Left renal cortex interstitium (tissue), 4 donors: ENCODE measurements at places on chromosomes 13 and 19.

- no peak for DNase-seq
These were observed 8.2 kb upstream of the PCDH9 start for GRCh38 chr13:67238277-67238859.

GRCh38 chr13:38210928-38211596 is 138.6 kb upstream of the UFM1 start:
- DNase-seq, result no peak

GRCh38 chr19:39671739-39672363 is 16.1 kb downstream of the LGALS16 start:
- DNase-seq, result no peak

- no peak for DNase-seq
These were observed 1.9 kb upstream of the LMTK3 start for GRCh38 chr19:48513289-48514122.

DNA sequence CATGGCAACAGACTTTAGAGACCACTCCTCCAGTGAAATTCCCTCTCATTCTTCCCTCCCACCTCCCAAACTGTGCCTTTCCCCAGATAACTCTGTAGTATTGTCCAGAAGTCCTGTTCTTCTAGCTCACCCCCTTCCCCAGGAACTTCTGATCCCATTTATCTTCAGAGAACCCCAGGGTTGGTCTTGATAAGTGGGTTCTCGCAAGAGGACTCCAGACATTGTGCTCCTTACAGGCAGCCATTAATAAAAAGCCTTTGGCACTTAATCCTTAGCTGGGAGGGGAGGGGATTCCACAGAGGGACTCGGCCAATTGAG is 1.9 kb downstream of the LTBP4 start:
- DNase-seq, result no peak

DNA sequence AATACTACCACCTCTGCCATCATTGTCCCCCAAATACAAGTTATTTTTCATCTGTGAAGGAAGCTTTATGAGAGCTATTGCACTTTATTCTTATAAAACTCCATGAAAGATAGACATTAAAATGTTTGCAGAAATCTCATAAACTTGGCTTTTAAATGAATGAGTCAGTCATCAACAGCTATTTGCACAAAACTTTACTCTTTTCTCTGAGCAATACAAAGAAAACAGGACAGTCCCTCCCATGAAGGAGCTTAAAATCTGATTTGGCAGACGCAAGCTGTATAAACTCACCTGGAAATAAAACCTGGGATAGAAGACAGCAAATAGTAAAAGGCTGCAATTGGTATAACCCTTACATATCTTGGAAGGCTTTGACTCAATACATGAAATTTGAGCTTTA is 16.6 kb upstream of the RCBTB1 start:
- DNase-seq, result no peak

DNA sequence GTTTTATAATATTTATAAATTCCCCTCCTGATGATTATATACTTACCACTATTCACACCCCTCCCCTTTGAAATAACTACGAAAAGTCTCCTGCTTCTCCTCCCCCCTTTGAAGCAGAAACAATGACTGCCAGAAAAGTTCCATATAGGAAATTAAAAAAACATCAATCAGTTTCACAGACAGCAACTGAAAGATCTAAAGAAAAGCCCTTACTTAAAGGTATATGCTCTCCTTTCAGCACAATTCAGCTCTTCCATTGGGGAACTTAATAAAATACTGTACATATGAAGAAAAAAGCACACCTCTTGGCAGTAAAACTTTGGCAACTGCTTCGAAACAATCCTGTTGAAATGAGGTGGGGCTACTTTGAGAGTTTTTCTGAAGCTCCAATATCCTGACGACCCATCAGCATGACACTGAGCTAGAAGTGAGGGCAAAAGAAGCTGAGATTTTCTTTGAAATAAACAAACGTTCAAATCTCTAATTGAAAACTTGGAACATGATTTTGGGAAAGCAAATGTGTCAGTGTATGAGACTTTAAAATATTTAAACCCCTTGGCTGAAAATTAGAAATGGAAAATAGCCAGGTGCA is 147.6 kb upstream of the RXFP2 start:
- no peak for DNase-seq

- no peak for DNase-seq
These were observed 182.4 kb upstream of the UFM1 start for GRCh38 chr13:38167164-38167822.

DNA sequence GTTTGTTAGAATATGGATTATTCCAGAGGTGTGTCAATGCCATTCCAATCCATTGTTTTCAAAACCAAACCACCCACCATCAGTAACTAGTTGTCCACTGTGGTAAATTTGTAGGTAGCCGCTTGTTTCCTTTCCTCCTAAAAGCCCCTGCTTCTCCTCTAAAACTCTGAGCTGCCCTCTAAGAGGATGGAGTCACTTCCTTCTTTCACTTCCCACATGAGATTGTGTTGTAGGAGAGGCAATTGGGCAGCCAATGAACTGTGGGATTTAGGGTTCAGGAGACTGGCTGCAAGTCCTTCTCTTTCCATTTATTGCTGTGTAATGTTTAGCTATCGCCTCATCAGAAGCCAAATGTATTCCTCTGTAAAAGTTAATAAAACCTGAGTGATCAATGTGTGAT is 49.9 kb upstream of the RFXAP start:
- DNase-seq, result no peak

- DNase-seq, result no peak
These were observed 12.4 kb downstream of the ZNF780A start for GRCh38 chr19:40078377-40078776.

- DNase-seq, result no peak
These were observed 10.9 kb upstream of the GAS6 start for GRCh38 chr13:113874579-113875428.

DNA sequence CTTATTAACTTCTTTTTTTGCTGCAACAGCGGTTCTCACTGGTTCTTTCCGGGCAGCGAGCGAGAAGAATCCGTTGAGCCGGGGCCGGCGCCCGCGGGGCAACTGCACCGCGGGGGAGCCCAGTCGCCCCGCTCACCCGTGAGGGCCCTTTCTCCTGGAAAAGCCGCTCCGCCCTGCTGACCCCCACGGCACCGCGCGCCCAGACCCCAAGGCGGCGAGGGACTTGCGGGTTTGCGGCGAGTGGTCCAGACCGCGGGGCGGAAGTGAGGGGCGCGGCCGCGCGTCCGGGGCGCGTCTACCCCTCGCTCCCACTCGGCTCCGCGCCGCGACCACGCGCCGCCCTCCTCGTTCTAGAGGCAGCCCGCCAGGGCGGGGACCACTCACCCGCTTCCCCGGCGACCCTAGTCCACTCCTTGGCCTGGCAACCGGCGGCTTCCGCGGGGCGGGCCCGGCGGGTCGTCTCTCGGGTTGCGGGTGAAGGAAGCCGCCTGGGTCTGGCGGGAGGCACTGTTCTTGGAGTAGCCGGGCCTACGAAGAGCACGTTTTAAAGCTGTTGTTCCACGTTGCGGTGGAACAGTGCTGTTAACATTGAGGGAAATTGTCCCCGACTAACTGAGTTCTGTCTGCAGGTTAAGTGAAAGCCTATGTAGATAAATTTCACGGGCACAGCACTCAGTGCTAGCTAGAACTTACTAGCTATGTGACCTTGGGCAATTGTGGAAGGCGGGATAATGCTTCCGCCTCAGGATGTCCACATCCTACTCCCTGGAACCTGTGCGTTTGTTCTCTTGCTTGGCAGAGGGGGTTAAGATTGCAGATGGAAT is at the start of gene NEK3:
Gene NEK3, minus strand, starts transcription at position 439 of the 824 bp plus-strand sequence. CDS start 3,406 bp downstream, outside the sequence.
- peak; percentile 54 for DNase-seq

DNA sequence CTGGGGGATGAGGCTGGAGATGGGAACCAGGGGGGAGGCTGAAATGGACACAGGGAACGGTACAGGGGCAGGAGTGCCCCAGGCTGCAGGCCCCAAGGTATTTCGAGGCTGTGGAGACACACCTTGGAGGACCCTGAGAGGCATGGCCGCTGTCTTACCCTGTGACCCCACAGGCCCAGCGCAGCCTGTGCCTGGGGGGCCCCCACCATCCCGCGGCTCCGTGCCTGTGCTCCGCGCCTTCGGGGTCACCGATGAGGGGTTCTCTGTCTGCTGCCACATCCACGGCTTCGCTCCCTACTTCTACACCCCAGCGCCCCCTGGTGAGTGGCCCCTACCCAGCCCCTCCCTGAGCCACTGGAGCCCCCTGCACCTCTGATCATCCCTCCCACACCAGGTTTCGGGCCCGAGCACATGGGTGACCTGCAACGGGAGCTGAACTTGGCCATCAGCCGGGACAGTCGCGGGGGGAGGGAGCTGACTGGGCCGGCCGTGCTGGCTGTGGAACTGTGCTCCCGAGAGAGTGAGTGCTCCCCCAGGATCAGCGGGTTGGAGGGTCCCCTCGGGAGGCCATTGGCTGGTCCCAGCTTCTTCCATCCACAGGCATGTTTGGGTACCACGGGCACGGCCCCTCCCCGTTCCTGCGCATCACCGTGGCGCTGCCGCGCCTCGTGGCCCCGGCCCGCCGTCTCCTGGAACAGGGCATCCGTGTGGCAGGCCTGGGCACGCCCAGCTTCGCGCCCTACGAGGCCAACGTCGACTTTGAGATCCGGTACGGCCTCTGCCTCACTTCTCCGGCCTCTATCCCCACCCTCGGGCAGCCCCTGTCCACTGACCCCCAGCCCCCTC is 16.9 kb upstream of the SPIB start:
- DNase-seq, result no peak

DNA sequence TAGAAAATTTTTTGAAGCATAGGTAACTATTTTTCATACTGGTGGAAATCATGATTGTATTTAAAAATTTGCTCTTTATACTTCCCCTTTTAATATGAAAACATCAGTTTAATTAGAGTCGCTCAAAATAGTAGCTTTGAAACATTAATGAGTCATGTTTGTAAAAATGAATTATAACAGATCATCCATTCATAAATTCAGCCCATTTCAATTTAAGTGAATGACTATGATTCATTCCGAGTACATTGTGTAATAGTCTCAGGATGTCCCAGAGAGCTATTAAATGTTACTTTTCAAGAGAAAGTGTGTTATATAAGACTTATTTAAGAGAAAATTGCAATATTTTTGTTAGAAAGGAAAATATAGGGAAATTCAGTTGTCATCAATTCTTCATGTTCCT is 111.0 kb downstream of the FNDC3A start:
- no peak for DNase-seq

GRCh38 chr13:40568246-40569023 is 98.0 kb downstream of the FOXO1 start:
- no peak for DNase-seq

DNA sequence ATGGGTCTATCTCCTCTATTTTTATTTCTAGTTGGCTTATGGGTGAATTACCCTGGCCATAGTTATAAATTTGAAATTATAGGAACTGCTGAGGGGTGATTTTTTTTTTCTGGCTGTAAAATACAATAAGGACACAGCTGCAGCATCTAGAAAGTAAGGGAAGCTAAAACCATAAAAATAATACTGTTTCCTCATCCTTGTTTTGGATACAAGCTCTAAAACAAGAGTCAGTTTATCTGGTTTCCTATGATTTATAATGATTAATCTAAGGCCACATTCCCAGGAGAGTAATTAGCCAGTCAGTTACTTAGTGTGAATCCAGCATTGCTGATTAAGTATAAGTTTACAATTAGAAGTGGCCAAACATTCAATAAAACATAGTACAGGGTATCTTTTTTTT is 219.1 kb upstream of the NBEA start:
- DNase-seq, result no peak

DNA sequence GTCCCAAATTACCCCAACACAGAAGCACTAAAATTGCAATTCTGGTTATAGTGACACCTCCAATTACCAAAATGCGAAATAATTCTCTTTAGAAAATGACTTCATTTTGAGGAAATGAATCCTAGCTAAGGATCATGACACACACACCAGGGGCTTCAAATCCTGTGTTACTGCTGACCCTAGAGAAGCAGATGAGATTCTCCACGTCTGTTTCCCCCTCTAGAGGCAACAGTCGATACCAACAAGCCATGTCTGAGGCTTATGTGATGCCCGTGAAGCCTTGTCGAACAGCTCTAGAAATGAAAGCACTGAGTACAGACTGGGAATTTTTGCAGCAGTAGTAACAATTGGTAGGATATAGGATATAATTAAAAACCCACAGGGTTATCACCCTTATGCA is 153.6 kb upstream of the TMTC4 start:
- no peak for DNase-seq

DNA sequence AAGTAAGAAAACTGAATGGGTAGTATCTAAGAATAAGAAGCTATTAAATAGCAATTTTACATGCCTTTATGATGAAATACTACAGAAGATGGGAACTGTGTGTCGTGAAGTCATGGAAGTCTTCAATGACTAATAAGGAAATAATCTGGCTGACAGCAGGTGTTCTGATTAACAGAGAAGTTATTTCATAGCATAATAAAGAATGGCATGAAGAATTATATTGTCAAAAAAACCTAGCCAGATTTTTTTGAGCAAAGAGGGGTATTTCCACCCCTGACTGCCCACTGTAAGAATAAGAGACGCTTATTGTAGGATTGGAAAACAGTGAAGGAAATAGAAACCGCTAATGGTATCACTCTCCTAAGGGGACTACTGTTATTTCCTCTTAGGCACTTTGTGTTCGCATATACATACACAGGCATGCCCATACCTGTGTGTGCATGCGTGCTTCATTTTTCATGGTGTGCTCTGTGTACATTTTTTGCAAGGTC is 318.8 kb downstream of the SHISA2 start:
- no peak for DNase-seq

- no peak for DNase-seq
These were observed 356.8 kb downstream of the RFC3 start for GRCh38 chr13:34174671-34175145.

GRCh38 chr13:111183959-111184358 is 68.8 kb downstream of the ARHGEF7 start:
- no peak for DNase-seq

- no peak for DNase-seq
These were observed 5.9 kb downstream of the COL4A1 start for GRCh38 chr13:110301083-110301482.

DNA sequence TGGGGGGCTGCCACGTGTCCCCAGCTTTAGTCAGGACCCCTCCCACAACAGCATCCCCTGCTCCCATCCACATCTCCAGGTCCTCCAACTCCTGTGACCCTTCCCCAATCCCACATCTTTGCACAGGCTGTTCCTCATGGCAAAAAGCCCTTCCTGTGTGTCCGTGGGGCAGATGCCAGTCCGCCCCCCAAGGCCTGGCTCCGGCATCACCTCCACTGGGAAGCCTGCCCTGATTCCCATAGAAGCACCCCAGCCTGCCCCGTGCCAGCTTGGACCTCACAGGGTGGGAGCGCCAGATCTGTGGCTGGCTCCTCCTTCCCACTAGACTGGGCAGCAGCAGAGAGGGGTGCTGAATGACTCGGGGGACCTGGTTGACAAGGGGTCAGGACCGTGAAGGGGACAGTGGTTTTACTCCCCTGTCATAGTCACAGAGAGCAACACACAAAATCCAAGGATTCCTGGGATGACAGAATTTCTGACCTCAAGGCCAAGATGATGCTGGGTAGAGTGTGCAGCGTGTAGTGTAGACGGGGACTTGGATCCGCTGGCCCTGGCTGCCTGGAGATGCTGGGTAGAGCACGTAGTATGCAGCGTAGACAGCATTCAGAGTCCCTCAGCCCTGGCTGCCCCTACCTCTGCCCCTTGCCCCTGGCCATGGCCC is 13.3 kb downstream of the KLF2 start:
- DNase-seq, result no peak
